ENCODE measurements at places on chromosomes 3 and 15.

- DNase-seq, result no peak
These were observed 368.5 kb upstream of the STAC start for GRCh38 chr3:36011791-36012190.

DNA sequence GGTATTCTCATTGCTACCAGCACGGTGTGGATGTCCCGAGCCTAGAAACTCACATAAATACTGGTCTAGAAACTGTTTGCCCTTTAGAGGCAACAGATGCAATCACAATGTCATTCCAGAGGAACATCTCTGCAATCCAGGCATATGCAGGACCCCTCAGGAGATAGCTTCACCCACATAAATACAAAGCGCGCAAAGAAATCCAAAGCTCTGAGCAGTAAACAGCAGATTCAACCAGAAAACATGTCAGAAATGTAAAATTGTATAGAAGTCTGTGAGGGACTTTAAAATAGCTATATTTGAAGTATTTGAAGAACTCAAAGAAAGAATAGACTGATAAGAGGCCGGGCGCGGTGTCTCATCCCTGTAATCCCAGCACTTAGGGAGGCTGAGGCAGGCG is 291.7 kb downstream of the FAM43A start:
- DNase-seq, result no peak

DNA sequence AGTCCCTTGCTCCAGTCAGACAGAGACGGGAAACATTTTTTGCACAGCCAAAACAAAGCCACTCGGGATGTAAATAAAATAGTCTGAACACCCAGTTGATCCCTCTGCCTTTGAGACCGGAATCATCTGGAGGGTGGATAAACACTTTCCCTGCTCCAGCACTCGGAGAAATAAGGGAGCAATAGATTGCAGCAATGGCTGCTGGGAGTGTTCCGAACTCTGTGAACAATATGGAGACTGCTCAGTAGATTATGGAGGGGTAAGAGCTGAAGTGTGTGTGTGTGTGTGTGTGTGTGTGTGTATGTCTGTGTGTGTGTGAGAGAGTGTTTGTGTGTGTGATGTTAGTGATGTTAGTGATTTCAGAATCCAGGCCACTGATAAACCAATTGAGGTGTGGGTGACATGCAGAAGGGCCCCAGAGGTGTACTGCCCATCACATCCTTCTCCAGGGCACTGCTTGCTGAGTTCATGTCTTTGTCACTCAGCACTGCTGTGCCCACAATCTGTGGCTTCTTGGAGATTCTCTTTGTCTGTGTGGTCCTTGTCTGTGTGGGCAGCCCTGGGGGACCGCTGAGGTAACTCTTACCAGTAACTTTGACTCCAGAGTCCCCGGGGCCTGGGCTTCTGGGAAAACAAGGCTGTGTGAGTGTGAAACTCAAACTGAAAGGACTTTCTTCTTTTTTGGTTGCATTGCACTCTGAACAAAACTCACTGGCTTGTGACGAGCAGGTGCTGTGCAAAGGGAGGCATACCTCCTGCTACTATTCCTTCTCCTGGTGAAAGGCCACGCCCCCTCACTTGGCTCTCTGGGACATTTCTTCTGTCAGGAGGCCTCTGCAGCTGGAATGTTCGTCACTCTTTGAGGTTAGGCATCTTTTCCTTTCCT is 23.0 kb downstream of the CRYGS start:
- no peak for DNase-seq

- DNase-seq, result no peak
These were observed 16.5 kb downstream of the PML start for GRCh38 chr15:74010929-74011540.

DNA sequence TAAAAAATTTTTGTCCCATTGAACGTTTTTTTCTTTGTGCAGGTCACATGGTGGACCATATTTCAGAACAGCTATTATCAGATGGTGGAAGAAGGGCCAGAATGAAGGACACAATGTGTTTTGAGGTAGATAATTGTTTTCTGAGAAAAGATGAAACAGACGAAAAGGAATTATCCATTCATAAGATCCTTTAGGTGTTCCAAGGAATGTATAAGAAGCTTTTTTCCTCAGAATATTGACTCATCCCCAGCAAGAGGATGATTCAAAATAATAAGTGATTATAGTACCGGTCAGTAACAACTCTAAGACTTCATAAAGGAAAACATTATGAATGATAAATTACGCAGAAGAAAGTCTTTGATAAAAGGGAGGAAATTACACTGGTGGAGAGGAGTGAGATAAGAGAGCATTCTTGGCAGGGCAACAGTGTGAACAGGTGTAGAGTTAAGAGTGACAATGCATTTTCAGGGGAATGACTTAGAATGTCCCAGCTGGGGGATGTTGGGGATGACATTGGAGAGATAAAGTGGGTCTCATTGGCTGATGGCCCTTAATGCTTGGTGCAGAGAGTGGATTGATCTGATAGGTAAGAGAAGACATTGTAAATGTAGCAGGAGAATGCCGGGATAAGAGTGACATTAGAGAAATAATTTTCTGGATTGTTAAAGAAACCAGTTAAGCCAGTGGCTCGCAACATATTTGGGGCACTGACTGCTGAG is 27.0 kb upstream of the AQP9 start:
- DNase-seq, result no peak

DNA sequence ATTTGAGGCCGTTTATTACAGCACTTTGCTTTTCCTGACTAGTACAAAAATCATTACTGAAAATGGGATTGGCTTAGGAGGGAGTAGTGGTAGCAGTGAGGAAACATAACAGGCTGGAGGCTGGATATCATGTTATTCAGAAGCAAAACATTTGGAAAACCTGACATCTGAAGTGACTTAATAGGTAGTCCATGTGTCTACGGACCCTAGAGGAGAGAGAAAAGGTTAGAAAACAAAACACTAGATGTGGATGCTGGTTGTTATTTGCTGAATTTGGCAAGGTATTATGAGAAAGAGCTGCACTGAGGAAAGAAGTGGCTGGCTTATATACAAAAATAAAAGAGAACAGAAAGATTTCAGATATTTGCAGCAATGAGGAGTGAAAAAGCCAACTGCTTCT is 139.9 kb downstream of the MEX3B start:
- DNase-seq, result no peak

GRCh38 chr15:83322691-83323090 is 38.2 kb upstream of the BNC1 start:
- no peak for DNase-seq

DNA sequence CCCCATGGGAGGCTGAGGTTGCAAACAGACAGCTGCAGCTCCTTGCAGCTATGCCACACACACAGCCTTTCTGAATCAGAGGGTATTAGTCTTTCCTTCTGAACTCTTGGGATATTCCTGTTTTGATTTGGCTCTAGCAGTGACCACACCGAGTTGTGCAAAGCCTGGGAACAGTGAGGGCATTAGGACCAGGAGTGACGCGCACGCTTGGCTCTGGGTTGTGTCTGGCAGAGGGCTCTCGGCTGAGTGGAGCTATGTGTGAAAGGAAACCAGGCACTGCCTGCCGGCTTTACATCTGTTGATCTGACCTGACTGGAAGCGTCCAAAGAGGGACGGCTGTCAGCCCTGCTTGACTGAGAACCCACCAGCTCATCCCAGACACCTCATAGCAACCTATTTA is at the start of gene GALNT15:
GALNT15 (plus strand) TSS at position 292 of the 400 bp plus-strand sequence. CDS start 472 bp downstream, outside the sequence.
- DNase-seq, result no peak

DNA sequence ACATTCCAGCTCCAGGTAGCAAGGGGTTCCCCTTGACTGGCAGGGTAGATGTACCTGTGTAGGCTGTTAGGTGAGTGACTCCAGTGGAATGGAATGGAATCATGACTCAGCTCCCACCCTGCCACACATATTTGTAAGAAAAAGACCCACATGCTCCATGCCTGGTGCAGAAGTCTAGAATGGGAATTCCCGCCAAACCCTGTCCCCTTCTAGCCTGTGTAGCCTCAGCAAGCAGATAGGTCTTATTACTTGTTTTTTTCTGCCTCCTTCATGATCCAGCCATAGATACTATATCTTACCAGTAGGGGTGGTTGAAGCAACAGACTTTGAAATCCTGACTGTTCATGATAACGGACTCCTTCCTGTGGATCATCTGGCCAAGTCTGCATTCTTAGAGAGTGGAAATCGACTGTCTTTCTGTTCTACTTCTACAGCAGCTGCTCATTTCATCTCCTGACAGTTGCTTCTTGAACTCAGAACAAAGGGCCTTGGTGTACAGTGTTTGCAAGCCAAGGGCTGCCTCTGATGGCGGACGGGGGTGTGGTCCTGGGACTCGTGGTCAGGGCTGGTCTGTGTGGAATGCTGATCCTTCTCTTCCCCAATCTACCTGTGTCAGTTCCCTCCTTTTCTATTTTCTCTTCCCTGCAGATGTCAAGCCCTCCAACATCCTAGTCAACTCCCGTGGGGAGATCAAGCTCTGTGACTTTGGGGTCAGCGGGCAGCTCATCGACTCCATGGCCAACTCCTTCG is 16.3 kb downstream of the SNAPC5 start:
- no peak for DNase-seq

GRCh38 chr3:34212656-34213055 is 414.2 kb downstream of the PDCD6IP start:
- DNase-seq, result peak; percentile 4

- peak; percentile 26 for DNase-seq
These were observed 880 bp upstream of the CHRNA7 start for GRCh38 chr15:32029409-32029861.

- DNase-seq, result no peak
These were observed 215.1 kb upstream of the CNTN4 start for GRCh38 chr3:1883534-1883933.

Measured in NCI-H1092 (cell line).